Karpas-422 (cell line): ENCODE measurements at places on chromosomes 2 and 18.

- H3K27me3 ChIP-seq, result no peaks in the 10 kb centered on the region
- H3K4me3 ChIP-seq, result no peak overlapping the region
- peaks cover 40% of the 10 kb centered on the region for H3K4me1 ChIP-seq
Measured at GRCh38 chr2:444937-445884, 157.3 kb upstream of the ALKAL2 start.

- no peak overlapping the region for H3K4me3 ChIP-seq
- H3K36me3 ChIP-seq, result no peaks in the 10 kb centered on the region
- no peaks in the 10 kb centered on the region for H3K27me3 ChIP-seq
- no peaks in the 10 kb centered on the region for H3K4me1 ChIP-seq
Measured at GRCh38 chr2:182682210-182682609, 33.8 kb upstream of the DNAJC10 start.

DNA sequence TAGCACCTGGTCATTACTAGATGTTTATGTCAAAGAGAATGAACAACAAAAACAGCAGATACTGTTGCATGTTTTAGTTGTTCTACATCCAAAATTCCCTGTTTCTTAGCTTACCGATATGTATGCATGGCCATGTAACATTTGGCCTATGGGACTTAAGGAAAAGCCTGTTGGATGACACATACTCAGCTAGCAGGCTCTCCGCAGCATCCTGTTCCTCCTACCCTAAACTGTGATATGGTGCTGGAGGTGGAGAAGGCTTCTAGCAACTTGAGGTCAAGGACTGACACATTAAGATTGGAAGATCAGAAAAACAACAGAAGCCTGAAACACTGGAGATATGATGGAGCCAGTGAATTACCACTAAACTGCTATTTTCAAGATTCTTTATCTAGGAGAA is 537.8 kb downstream of the LRRTM4 start:
- no peak overlapping the region for H3K27ac ChIP-seq
- H3K27me3 ChIP-seq, result no peaks in the 10 kb centered on the region
- DNase-seq, result peak; percentile 55
- H3K36me3 ChIP-seq, result no peaks in the 10 kb centered on the region
- peak overlapping the region; percentile 18; the same call in 1 of the 2 replicates for H3K4me3 ChIP-seq
- peaks cover 62% of the 10 kb centered on the region for H3K4me1 ChIP-seq

GRCh38 chr2:33911327-33911726 is 312.2 kb upstream of the FAM98A start:
- no peaks in the 10 kb centered on the region for H3K36me3 ChIP-seq
- H3K4me1 ChIP-seq, result no peaks in the 10 kb centered on the region
- no peak overlapping the region for H3K27ac ChIP-seq
- no peaks in the 10 kb centered on the region for H3K27me3 ChIP-seq
- DNase-seq, result no peak

DNA sequence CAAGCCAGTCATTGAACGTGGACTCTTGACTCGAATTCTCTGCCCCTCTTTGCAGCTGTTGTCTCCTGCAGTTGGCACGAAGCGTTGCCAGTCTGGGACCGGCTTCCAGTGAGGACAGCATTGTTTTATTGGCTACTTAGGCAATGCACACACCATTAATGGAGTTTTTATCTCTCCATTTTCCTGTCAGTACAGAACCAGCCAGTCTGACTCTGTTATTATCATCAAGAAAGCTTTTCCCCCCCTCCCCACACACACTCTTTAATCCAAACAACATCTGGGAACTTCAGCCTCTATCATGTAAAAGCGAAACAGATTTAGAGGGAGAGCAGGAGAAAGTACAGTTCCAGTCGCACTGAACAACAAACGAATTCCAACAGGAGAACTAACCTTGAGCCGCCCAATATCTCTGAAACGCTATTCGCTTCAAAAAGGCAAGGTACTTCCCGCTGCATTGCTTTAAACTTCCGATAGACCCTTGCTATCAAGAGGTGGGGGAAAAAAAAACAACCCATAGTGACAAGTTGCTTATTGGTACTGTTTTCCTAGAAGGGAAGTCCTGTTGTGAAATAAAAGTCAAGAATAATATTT is 38.2 kb downstream of the ACVR1 start:
- no peak overlapping the region for H3K27ac ChIP-seq
- no peaks in the 10 kb centered on the region for H3K36me3 ChIP-seq
- H3K27me3 ChIP-seq, result no peaks in the 10 kb centered on the region
- H3K4me1 ChIP-seq, result no peaks in the 10 kb centered on the region
- DNase-seq, result no peak
- H3K4me3 ChIP-seq, result no peak overlapping the region

GRCh38 chr2:224343226-224343625 is 58.7 kb downstream of the FAM124B start:
- H3K36me3 ChIP-seq, result no peaks in the 10 kb centered on the region
- no peaks in the 10 kb centered on the region for H3K27me3 ChIP-seq
- H3K27ac ChIP-seq, result no peak overlapping the region
- no peaks in the 10 kb centered on the region for H3K4me1 ChIP-seq

- H3K27ac ChIP-seq, result no peak overlapping the region
- peaks cover 77% of the 10 kb centered on the region for H3K36me3 ChIP-seq
- no peaks in the 10 kb centered on the region for H3K27me3 ChIP-seq
Measured at GRCh38 chr18:35247412-35248249, 6.8 kb downstream of the ZNF397 start.

- DNase-seq, result no peak
- H3K27ac ChIP-seq, result no peak overlapping the region
- no peaks in the 10 kb centered on the region for H3K27me3 ChIP-seq
- H3K36me3 ChIP-seq, result no peaks in the 10 kb centered on the region
Measured at GRCh38 chr2:58350484-58350883, 109.4 kb upstream of the FANCL start.

DNA sequence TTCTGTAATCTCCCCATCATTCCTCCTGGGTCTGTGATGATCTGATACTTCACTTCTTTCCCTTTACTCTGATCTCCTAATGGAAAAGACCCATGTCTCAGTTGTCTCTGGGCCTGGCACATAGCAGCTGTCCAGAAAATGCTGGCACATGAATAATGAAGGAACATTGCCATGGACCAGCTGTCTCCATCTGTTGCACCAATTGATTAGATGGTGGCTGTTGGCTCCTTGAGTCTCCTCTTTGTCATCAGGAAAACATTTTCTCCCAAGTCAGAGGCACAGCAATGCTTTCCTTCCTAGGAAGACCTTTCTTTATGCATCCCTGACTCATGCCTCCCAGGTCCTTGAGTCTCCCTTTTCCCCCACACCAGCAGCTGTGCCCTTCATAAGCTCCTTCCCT is 286.2 kb upstream of the CXCR4 start:
- peaks cover 2% of the 10 kb centered on the region; the same call in 1 of the 2 replicates for H3K4me1 ChIP-seq
- H3K4me3 ChIP-seq, result no peak overlapping the region
- no peak for DNase-seq

DNA sequence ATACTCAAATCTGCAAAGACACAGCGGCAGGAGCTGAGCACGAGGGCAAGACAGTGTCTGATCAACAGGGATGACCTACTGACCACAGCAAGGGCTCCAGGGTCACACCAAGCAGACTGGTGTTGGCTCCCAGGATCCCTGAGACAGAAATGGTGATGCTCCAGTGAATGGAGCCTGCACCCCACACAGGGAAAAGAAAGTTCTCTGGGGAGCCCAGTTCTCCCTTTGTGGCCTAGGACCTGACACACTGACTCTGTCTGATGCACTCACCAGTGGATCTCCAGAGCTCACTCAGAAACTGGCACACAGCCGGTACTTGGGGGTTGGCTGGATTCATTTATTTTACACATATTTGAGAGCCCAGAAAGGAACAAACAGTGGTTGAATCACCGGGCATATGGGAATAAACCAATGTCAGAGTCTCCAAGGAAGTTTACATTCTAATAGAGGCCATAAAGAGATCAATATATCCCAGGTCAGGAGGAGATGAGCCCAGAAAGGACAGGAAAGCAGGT is 215.6 kb upstream of the ARL4C start:
- H3K36me3 ChIP-seq, result no peaks in the 10 kb centered on the region
- H3K27ac ChIP-seq, result no peak overlapping the region
- H3K4me1 ChIP-seq, result no peaks in the 10 kb centered on the region

DNA sequence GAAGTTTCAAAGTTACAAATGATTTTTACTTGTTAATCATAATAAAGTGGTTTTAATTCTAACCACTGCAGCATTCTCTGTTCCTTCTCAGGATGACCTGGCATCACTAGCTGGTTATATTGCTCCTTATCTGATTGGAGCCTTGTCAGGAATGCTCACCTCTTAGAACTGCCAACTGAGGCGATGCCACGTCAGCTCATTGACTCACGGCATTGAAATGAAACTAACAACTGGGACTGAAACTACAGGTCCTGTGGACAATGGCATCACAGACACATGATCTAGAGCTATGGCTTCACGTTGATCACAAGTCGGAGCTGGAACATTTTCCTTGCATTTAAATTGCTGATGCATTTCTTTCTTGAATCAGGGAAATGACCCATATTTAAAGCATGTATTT is 54.9 kb upstream of the MAP2 start:
- H3K36me3 ChIP-seq, result no peaks in the 10 kb centered on the region
- H3K4me1 ChIP-seq, result no peaks in the 10 kb centered on the region
- no peak overlapping the region for H3K27ac ChIP-seq
- DNase-seq, result no peak
- 0 out of 2 replicates have a peak, but pooled peaks cover 3% of the 10 kb centered on the region for H3K27me3 ChIP-seq
